RWPE2 (cell line): ENCODE measurements at places on chromosomes 3 and 15.

- no peak overlapping the region for H3K4me3 ChIP-seq
- no peak overlapping the region for H3K27ac ChIP-seq
- no peaks in the 10 kb centered on the region for H3K4me1 ChIP-seq
These were observed 1.6 kb downstream of the LINGO1 start for GRCh38 chr15:77630956-77631744.

GRCh38 chr3:101861789-101862415 lies 12.6 kb downstream of the NFKBIZ start:
- peaks cover 46% of the 10 kb centered on the region for H3K36me3 ChIP-seq
- no peak for DNase-seq
- no peak overlapping the region for H3K27ac ChIP-seq
- H3K4me3 ChIP-seq = no peak overlapping the region

GRCh38 chr3:16807391-16807790 lies 77.4 kb upstream of the PLCL2 start:
- H3K36me3 ChIP-seq = no peaks in the 10 kb centered on the region
- H3K4me3 ChIP-seq = no peak overlapping the region
- H3K27me3 ChIP-seq = no peaks in the 10 kb centered on the region
- no peaks in the 10 kb centered on the region for H3K4me1 ChIP-seq
- no peak for DNase-seq

- no peak for DNase-seq
- H3K4me1 ChIP-seq = no peaks in the 10 kb centered on the region
- no peak overlapping the region for H3K27ac ChIP-seq
- H3K4me3 ChIP-seq = no peak overlapping the region
- H3K27me3 ChIP-seq = no peaks in the 10 kb centered on the region
These were observed 266.0 kb downstream of the KCNMB2 start for GRCh38 chr3:178802259-178802658.

GRCh38 chr3:179677884-179678283 lies 25.0 kb downstream of the USP13 start:
- no peak overlapping the region for H3K4me3 ChIP-seq
- H3K27me3 ChIP-seq = no peaks in the 10 kb centered on the region
- no peak overlapping the region for H3K27ac ChIP-seq
- DNase-seq = no peak

- no peaks in the 10 kb centered on the region for H3K27me3 ChIP-seq
- peaks cover 26% of the 10 kb centered on the region for H3K4me1 ChIP-seq
- H3K4me3 ChIP-seq = no peak overlapping the region
These were observed 166.6 kb downstream of the XXYLT1 start for GRCh38 chr3:195104340-195104739.

DNA sequence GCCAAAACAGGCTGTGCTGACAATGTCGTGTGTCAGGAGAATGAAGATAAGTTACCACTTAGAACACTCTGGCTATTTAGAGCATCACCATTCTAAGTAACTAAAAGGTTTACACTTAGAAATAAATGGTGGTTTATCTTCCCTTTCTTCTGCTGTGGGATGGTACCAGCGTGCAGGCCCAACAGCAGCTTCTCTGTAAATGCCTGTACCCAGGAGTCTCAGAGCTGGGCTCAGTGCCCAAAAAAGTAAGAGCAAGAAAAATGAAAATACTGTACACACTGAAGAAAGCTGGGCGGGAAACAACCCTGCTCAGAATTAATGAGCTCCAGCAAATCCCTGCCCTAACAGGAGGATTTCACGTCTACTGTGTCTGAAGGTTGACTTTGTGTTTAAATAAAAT lies 206.5 kb downstream of the MFSD1 start:
- H3K27ac ChIP-seq = no peak overlapping the region
- no peaks in the 10 kb centered on the region for H3K36me3 ChIP-seq
- no peak for DNase-seq
- H3K4me1 ChIP-seq = no peaks in the 10 kb centered on the region
- H3K4me3 ChIP-seq = no peak overlapping the region

- H3K4me1 ChIP-seq = no peaks in the 10 kb centered on the region
- no peak overlapping the region for H3K4me3 ChIP-seq
- H3K36me3 ChIP-seq = no peaks in the 10 kb centered on the region
- DNase-seq = no peak
- no peak overlapping the region for H3K27ac ChIP-seq
- no peaks in the 10 kb centered on the region for H3K27me3 ChIP-seq
These were observed 146.9 kb upstream of the PTPRG start for GRCh38 chr3:61414456-61414855.

DNA sequence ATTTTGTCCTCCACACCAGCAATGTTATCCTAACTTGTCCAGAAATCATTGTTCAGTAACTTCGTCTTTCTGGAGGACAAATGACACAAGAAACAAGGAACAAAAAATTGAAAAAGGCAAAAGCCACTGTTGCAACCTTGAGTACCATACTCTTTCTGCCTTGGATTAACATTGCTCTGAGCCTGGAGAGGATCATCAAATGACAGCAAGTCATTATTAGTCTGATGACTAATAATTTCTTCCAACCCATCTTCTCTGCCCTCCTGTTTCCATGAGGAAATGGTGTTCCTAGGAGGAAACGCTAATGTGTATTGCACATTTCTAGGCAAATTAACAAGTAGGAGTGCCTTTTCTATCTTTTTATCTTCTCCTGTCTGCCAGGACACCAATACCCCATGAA lies 153.9 kb downstream of the PCCB start:
- H3K27ac ChIP-seq = no peak overlapping the region
- no peaks in the 10 kb centered on the region for H3K27me3 ChIP-seq
- H3K4me1 ChIP-seq = no peaks in the 10 kb centered on the region
- H3K4me3 ChIP-seq = no peak overlapping the region
- no peak for DNase-seq
- 0 out of 2 replicates have a peak, but pooled peaks cover 10% of the 10 kb centered on the region for H3K36me3 ChIP-seq

DNA sequence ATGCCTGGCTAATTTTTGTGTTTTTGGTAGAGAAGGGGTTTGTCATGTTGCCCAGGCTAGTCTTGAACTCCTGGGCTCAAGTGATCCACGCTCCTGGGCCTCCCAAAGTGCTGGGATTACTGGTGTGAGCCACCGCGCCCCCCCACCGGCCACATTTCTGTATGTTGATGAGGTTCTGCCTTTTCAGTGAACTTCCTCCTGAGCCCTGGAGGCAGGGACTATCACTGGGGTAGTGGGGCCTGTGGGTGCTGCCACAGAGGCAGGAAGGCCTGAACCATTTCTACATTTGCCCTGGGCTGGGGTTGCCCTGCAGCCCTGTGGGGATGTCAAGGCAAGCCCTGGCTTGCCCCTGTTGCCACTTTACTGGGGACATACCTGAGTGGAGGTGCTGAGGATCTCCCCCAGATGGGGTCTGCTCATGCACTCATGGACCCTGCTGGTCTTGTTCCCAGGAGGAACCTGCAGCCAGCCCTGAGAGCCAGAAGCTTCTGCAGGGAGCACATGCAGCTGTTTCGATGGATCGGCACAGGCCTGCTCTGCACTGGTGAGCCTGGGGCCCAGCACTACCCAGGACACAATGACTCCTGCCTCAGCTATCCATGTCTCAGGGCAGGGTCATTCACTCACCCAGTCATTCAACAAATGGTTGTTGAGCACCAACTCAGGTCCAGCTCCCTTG lies 5.7 kb downstream of the SLC28A1 start:
- no peak for DNase-seq
- no peaks in the 10 kb centered on the region for H3K4me1 ChIP-seq
- H3K27ac ChIP-seq = no peak overlapping the region
- H3K27me3 ChIP-seq = no peaks in the 10 kb centered on the region
- no peaks in the 10 kb centered on the region for H3K36me3 ChIP-seq
- H3K4me3 ChIP-seq = no peak overlapping the region

DNA sequence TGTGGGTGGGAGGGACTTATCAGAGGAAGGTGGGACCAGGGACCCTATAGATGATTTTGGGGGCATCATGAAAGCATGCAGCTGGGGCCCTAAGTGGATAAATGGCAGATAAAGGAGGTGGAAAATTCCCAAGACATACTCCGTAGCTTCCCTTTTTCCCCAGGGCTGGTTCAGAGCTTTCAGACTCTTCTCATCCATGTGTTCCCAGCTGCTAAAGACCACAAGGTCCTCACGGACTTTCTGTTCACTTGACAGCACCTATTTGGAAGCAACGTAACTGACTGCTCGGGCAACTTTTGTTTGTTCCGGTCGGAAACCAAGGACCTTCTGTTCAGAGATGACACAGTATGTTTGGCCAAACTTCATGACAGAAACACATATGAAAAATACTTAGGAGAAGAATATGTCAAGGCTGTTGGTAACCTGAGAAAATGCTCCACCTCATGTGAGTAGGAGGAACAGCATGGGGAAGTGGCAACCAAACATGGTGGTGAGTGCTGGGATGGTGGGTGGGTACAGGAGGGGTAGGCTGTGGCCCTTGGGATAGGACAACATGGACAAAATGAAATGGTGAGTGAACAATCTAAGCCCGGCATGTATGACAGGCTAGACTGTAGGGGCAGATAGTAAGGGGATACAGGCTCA lies 28.7 kb upstream of the SRPRB start:
- no peaks in the 10 kb centered on the region for H3K36me3 ChIP-seq
- peaks cover 3% of the 10 kb centered on the region for H3K27me3 ChIP-seq
- H3K27ac ChIP-seq = no peak overlapping the region
- H3K4me3 ChIP-seq = no peak overlapping the region
- H3K4me1 ChIP-seq = no peaks in the 10 kb centered on the region

GRCh38 chr15:78396976-78397375 lies 41.0 kb upstream of the IREB2 start:
- no peaks in the 10 kb centered on the region for H3K4me1 ChIP-seq
- H3K27ac ChIP-seq = no peak overlapping the region
- DNase-seq = peak; percentile 54
- no peaks in the 10 kb centered on the region for H3K36me3 ChIP-seq
- H3K4me3 ChIP-seq = no peak overlapping the region
- no peaks in the 10 kb centered on the region for H3K27me3 ChIP-seq

GRCh38 chr15:78906316-78906620 lies 33.6 kb downstream of the MORF4L1 start:
- peaks cover 28% of the 10 kb centered on the region for H3K4me1 ChIP-seq
- H3K36me3 ChIP-seq = peaks cover 97% of the 10 kb centered on the region
- no peak overlapping the region for H3K4me3 ChIP-seq
- H3K27me3 ChIP-seq = no peaks in the 10 kb centered on the region
- peak overlapping the region; percentile 58 for H3K27ac ChIP-seq

- no peaks in the 10 kb centered on the region for H3K4me1 ChIP-seq
- H3K36me3 ChIP-seq = peaks cover 15% of the 10 kb centered on the region
- DNase-seq = no peak
- no peak overlapping the region for H3K4me3 ChIP-seq
- no peaks in the 10 kb centered on the region for H3K27me3 ChIP-seq
These were observed 32.0 kb downstream of the PPP1R2 start for GRCh38 chr3:195511136-195511535.

GRCh38 chr15:77646104-77646694 lies 13.5 kb upstream of the LINGO1 start:
- H3K36me3 ChIP-seq = no peaks in the 10 kb centered on the region
- no peaks in the 10 kb centered on the region for H3K4me1 ChIP-seq
- peaks cover 3% of the 10 kb centered on the region for H3K27me3 ChIP-seq
- no peak overlapping the region for H3K27ac ChIP-seq
- H3K4me3 ChIP-seq = no peak overlapping the region
- DNase-seq = no peak

DNA sequence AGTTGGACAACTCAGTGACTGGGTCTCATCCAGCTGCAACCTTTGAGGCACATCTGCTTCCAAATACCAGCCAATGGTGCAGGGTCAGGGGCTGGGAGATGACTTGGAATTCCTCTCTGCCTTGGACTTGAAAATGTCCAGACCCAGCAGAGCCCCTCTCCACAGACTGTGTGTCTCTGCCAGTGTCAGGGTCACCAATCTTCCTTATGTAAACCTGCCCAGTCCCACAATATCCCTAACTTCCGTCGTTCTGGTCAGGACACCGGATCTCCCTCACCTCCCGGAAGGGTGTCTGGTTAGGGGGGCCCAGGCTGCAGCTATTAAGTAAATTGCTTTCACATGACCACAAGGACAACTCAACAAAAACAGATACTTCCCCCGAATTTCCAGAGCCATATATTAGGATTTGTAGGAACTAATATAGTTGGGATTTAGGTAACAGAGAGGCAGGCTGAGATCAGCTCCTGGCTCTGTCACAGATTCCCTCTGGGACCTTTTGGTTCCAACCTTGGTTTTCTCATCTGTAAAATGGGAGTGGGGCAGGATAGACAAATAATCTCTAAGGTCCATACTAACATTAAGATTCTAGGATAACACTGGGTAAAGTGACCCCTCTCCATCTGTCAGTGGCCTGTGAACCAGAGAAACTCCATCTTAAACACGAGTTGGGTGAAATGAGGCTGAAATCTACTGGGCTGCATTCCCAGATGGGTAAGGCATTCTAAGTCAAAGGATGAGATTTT lies 30.8 kb downstream of the IGDCC3 start:
- H3K27ac ChIP-seq = no peak overlapping the region
- H3K36me3 ChIP-seq = no peaks in the 10 kb centered on the region
- no peaks in the 10 kb centered on the region for H3K4me1 ChIP-seq
- H3K4me3 ChIP-seq = no peak overlapping the region

DNA sequence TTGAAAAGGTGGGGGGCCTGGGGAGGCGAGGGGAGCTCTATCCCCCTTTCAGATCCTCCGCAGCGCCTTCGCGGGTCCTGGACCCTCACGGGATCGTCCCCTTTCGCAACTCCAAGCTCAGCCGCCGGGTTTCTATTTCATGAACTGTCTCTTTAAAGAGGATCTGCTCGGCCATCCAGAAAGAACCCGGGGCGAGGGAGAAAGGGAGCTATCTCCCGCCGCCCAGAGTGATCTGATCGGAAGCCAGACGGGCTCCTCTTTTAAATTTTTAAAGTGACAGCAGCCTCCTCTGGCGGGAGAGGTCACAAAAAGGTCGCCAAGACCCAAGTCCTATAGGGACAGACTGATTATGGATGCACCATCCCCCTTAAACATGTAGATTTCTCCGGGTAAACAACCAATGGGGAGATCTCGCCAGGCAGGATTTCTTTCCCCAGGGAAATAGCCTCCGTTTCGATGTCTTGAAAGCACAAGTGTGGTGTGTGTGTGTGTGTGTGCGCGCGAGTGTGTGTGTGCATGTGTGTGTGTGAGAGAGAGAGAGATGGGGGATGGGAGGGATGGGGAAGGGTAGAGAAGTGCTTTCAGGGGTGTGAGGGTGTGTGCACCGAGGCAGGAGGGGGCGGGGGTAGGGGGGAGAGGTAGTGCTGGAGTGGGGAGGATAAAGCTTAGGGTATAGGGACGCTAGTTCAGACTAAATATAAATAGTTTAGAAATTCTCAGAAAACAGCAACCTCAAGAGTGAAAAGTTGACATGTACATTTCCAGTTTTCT lies 516.1 kb downstream of the MECOM start:
- peak overlapping the region; percentile 39 for H3K27ac ChIP-seq
- H3K27me3 ChIP-seq = no peaks in the 10 kb centered on the region
- peaks cover 8% of the 10 kb centered on the region; the same call in 1 of the 2 replicates for H3K36me3 ChIP-seq
- H3K4me3 ChIP-seq = peak overlapping the region; percentile 75
- peak; percentile 64 for DNase-seq
- H3K4me1 ChIP-seq = peaks cover 17% of the 10 kb centered on the region

DNA sequence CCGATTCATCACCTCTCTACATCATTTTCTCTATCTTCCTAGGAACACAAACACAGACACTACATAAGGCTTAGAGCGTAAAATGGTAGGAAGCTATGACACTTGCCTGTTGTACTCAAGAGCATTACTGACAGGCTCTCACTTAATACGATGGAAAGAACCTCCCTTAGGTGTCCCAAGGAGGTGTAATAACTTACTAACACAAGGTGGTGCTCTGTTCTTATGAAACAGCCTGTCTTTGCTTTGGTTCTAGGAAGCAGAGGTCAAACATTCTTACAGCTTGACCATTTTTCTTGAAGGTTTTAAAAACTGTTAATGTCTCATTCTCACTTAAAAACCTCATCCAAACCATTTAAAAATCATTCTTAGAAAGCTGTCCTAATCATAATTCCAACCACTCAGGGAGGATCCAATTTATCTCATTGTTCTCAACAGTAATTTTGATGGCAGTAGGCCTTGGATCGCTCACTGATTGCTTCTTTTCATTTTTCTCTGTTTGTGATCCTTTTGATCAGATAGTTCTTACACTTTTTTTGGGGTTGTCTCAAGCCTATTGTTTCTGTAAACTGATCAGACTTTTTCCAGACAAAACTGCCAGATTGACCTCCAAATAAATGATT lies 317.8 kb upstream of the AGTR1 start:
- no peak overlapping the region for H3K27ac ChIP-seq
- H3K27me3 ChIP-seq = no peaks in the 10 kb centered on the region
- no peak for DNase-seq
